Mesenchymal stem cell (in vitro differentiated cells and primary cell): ENCODE measurements at places on chromosomes 5 and 9.
A peak's percentile ranks its signal among the peaks of the same experiment; 100 is the strongest.

- no peak overlapping the region for H3K4me3 ChIP-seq
- peaks cover 55% of the 10 kb centered on the region for H3K27me3 ChIP-seq
- DNase-seq, result no peak
- no peaks in the 10 kb centered on the region for H3K36me3 ChIP-seq
- peaks cover 8% of the 10 kb centered on the region for H3K4me1 ChIP-seq
Measured at GRCh38 chr5:135718651-135719050, 115.8 kb upstream of the SLC25A48 start.

GRCh38 chr5:141821430-141821925 lies 56.7 kb downstream of the PCDH1 start:
- H3K4me3 ChIP-seq, result no peak overlapping the region
- H3K27ac ChIP-seq, result no peak overlapping the region
- peak; percentile 85 for DNase-seq
- no peaks in the 10 kb centered on the region for H3K4me1 ChIP-seq
- H3K27me3 ChIP-seq, result peaks cover 50% of the 10 kb centered on the region

DNA sequence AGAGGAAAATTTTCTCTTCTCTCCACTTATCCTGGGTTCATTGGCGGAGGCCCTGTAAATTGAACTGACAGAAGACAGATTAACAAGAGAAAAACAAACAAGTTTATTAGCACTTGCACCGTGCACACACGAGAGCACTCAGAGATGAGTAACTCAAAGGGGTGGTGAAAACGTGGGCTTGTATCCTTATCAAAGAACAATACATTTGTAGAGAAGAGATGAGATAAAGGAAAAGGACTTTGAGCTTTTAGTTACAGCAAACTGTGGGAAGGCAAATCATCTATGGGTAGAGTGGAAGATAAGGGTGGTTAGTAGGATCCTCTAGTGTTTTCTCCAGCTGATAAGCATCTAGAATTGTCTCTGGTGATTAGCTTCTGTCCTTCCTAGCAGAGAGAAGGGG lies 44.4 kb upstream of the ROR2 start:
- H3K4me1 ChIP-seq, result no peaks in the 10 kb centered on the region
- DNase-seq, result no peak
- H3K4me3 ChIP-seq, result no peak overlapping the region
- H3K27ac ChIP-seq, result no peak overlapping the region

- peak overlapping the region; percentile 45 for H3K4me3 ChIP-seq
- no peak overlapping the region for H3K27ac ChIP-seq
- peaks cover 9% of the 10 kb centered on the region for H3K36me3 ChIP-seq
- no peaks in the 10 kb centered on the region for H3K27me3 ChIP-seq
- H3K4me1 ChIP-seq, result peaks cover 16% of the 10 kb centered on the region
Measured at GRCh38 chr9:129697656-129698253, 32.3 kb downstream of the PRRX2 start.

DNA sequence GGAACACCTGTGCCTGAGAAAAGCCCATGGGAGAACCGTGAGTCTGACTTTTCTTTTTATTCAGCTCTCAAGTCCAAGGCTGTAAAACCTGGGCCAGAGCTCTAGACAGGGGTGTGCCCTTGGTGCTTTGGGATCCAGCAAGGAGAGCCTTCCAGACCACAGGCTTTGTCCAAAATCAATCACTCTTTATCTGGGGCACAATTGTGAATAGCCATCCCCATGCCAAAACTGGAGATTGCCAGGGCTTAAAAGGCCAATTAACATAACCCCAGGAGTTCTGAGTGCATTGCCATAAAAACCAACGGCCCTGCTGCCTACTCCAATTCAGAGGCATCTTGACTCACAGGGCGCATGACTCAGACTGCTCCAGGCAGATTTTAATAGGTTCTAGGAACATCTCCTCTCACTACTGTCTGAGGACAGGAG lies 391.8 kb downstream of the ARHGEF28 start:
- H3K4me1 ChIP-seq, result peaks cover 4% of the 10 kb centered on the region
- H3K4me3 ChIP-seq, result no peak overlapping the region
- H3K27ac ChIP-seq, result no peak overlapping the region

GRCh38 chr5:56183506-56183905 lies 49.6 kb downstream of the ANKRD55 start:
- peaks cover 7% of the 10 kb centered on the region for H3K4me1 ChIP-seq
- H3K36me3 ChIP-seq, result no peaks in the 10 kb centered on the region
- peak; percentile 88 for DNase-seq
- H3K27ac ChIP-seq, result no peak overlapping the region
- no peaks in the 10 kb centered on the region for H3K27me3 ChIP-seq

DNA sequence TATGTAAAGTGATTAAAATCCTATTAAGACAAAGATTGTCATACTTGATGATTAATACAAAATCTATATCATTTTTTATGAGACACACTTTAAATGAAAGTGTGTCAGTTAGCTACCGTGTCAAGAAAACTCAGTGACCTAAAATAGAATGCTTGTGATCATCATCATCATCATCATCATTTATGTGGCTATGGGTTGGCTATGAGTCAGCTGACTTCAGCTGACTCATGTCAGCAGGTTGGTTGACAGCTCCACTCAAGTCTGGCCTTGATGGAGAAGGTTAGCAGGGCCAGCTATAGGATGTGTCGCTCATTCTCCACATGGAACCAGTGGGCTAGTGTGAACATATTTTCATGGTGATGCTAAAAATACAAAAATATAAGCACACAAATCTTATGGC lies 43.8 kb upstream of the ZNF300 start:
- no peaks in the 10 kb centered on the region for H3K4me1 ChIP-seq
- H3K36me3 ChIP-seq, result no peaks in the 10 kb centered on the region
- H3K27ac ChIP-seq, result no peak overlapping the region

DNA sequence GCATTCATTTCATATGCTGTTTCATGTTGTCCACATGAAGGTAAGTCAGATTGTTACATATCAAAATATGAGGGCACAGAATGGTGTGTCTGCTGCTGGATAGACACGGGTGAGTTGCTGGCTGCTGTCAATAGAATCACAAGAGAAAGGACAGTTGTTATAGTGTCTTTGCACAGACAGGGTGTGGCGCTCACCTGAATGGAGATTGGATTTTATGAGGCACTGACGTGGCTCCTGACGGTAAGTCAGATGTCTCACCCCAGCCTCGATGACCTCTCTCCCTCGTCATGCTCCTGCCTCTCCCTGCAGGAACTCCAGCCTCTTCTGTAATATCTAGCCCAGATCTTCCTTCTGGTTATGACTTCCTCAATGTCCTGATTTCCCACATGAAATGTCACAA lies 75.4 kb upstream of the SELENOP start:
- no peak overlapping the region for H3K27ac ChIP-seq
- H3K4me1 ChIP-seq, result no peaks in the 10 kb centered on the region
- H3K4me3 ChIP-seq, result no peak overlapping the region
- no peak for DNase-seq

- H3K27me3 ChIP-seq, result no peaks in the 10 kb centered on the region
- H3K36me3 ChIP-seq, result no peaks in the 10 kb centered on the region
- H3K4me3 ChIP-seq, result no peak overlapping the region
- no peak for DNase-seq
- H3K27ac ChIP-seq, result no peak overlapping the region
- no peaks in the 10 kb centered on the region for H3K4me1 ChIP-seq
Measured at GRCh38 chr5:94316916-94317838, 301.2 kb downstream of the KIAA0825 start.

DNA sequence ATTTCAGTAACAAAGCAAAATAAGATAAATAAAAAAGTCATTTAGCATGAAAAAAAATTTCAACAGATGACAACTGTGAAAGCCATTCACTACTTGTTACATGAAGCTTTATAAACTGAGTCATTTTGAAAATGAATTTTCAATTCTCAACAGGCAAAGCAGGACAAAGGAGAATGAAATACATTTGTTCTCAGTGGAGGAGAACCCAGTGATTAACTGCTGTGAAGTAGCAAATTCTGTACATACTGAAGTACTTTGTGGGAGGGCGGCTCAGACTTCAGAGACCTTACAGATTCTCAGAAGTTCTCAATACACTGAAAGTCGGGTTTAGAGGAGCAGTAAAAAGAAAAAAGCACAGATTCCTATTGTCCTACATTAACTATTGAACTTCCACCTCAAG lies 21.7 kb downstream of the SKIC3 start:
- H3K4me1 ChIP-seq, result no peaks in the 10 kb centered on the region
- no peak overlapping the region for H3K4me3 ChIP-seq
- DNase-seq, result no peak
- H3K27me3 ChIP-seq, result no peaks in the 10 kb centered on the region
- peaks cover 49% of the 10 kb centered on the region for H3K36me3 ChIP-seq
